ENCODE measurements at places on chromosomes 2 and 18.

GRCh38 chr2:147211484-147211883, 633.3 kb upstream of the ACVR2A start:
- no peak for DNase-seq

DNA sequence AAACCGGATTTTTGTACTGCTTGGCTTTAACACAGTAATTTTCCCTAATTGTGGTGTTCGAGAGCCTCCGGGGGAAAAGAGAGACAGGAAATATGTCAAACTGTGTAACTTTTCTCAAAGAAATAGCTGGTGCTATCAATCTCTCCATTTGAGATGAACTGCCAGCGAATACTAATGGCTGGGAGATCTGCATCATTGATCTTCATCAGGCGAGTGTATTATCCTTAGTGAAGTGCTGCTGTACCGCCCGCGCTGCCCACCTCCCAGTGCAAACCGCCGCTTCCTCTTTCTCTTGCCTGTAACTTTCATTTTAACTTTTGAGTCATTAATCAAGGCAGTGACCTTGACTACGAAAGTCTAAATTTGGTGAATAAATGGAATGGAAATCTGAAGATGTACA, 246.1 kb upstream of the ST6GAL2 start:
- DNase-seq = no peak

DNA sequence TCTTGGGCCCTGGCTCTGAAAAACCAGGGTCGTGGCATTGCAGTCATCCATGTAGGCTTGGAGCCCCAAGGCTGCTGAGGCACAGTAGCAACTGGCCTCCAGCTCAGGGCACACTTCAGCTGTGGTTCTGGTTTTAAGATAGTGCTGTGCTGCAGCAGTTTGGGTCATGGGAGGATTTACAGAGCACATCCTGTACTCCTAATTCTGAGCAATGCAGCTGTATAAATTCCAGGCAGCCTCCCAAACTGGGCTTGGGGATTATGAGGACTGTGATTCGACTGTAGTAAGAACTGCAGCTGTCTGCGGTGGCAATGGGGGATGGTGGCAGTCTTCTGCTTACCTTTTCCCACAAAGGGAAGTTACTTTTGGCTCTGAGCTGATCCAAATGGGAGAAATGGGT, 536.3 kb upstream of the GCFC2 start:
- DNase-seq = no peak

DNA sequence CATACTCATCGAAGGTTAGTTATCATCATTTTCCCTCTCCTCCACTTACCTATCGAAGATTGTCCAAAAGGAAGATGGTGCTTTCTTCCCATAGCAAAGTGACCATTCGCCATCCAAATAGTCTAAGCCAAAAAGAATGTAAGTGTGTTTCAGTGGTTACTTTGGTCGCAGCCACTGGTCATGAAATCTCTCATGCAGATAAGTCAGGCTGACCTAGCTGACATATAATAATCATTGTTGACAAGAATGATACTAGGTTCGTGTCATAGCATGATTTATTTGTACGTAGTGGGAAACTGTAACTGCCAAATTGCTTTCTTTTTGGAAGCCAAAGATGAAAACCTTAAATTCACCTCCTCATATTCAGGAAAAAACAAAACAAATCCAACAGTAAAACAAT, 89.6 kb upstream of the PMAIP1 start:
- no peak for DNase-seq

GRCh38 chr2:237324837-237325236, 89.1 kb downstream of the COL6A3 start:
- DNase-seq = no peak

- DNase-seq = no peak
Observed at GRCh38 chr18:75262511-75262910, 51.9 kb downstream of the TSHZ1 start.

GRCh38 chr18:41459656-41460055, 495.4 kb upstream of the PIK3C3 start:
- no peak for DNase-seq

- no peak for DNase-seq
Observed at GRCh38 chr2:149205143-149205542, 125.2 kb upstream of the LYPD6 start.

DNA sequence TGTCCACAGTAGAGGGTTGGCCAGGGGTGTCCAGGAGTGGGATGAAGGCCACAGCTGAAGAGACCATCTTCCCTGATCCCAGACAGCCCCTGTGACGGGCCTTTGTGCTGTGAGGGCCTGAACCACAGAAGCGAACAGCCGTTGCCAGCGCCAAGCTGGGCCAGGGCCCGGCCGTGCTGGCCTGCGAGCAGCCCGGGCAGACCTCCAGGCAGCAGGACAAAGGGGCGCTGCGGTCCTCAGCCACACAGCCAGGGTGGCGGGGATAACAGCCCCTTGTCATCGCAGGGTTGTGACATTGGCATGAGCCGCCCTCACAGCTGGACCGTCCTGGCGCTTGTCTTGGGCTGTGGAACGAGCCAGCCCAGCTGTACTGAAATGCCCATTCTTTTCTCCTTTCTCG, 161.1 kb downstream of the FAM210A start:
- no peak for DNase-seq

- DNase-seq = no peak
Observed at GRCh38 chr2:167785606-167786216, 461.7 kb downstream of the STK39 start.

Data from D721Med (cell line).